ENCODE measurements at places on chromosomes 5 and 9.

DNA sequence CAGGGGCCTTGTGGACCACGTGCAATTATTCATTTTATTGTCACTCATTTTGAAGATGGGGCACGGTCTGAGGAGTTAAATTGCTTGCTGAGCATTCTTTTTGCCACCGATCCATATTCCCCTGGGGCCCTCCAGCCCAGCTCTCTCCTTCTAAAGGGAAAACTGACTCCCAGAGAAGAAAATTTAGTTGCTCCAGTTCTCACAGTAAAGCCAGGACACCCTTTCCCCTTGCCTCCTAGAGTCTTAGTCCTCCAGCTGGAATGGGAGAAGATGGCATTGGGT lies 1.0 kb upstream of the PANK3 start:
- no peak for DNase-seq

GRCh38 chr5:2797981-2798380 lies 46.5 kb upstream of the IRX2 start:
- no peak for DNase-seq

DNA sequence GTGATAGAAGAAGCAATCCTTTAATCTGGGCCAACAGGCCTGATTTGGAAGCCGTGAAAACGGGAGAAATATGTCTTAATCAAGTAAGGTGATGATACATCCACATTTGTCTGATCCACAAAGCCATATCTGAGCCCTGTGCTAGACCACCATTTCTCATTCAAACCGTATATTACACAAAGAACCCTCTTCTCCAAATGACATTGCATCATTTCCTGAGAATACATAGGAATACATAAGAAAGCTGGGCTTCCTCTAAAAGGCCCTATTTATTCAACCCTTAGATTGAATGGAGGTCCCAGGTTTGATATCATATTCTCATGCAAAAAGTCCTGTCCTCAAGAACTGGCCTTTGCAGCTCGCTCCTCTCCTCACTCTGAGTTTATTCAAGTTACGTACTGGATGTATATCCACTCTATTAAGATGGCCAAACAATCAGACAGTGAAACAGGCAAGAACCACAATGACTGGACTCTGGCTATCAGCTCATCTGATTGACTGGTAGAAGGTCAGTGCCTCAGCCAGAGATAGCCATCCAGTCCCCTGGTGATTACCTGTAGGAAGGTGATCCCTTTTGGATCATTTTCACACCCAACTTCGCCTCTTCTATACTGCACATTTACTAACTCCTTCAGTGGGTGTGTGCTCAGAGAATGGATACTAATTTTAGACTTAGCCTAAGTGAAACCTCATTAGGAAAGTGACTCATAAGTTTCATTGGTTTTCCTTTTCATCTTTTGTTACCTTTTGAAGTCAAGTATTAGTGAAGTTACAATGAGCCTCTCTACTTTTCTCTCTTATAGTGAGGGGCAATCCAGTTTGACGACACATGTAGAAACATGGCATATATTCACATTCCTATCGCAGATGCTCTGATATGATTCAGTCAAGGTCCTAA lies 167.6 kb upstream of the WWC1 start:
- peak; percentile 32 for DNase-seq

DNA sequence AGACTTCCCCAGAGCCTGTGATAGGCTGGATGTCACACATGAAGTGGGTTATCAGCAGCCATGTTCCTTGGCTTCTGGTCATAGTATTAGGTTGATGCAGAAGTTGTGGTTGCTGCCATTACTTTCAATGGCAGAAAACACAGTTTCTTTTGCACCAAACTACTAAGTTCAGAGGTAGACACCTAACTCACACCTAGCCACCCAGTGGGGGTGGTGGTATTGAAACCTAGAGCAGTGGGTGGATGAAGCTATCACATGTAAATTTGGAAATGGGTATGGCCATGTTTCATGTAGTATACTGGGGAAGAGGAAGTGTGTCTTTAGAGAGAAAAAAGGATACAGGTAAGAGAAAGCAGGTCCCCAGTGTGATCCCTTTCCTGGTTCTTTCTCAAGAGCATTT lies 347.9 kb upstream of the SEMA6A start:
- peak; percentile 7 for DNase-seq

GRCh38 chr9:134537951-134538641 lies 103.5 kb upstream of the COL5A1 start:
- DNase-seq: no peak

DNA sequence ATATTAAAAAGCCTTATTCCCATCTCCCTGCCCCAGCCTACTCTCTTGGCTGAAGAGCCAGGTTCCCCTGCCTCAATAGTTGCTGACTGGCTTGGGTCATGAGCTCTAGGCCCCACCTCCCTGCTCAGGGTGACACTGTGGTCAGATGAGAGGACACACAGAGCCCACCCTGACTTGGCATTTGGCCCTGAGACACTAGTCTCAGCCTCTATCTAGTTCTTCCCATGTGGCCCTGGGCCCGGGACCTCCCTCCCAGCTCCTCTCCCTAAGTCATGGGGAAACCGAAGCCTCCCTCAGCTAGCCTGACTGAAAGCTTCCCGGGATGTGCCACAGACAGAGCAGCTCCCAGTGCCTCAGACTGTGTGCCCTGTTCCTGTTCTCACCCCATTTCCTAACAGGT lies 5.8 kb upstream of the MYOZ3 start:
- DNase-seq: no peak

GRCh38 chr5:135883441-135883840 lies 12.2 kb downstream of the IL9 start:
- DNase-seq: peak; percentile 25

GRCh38 chr5:153742060-153742459 lies 251.6 kb downstream of the GRIA1 start:
- DNase-seq: no peak

GRCh38 chr9:1047591-1048230 lies 2.4 kb upstream of the DMRT2 start:
- no peak for DNase-seq

Measured in GM12891 (cell line).